ENCODE measurements at places on chromosomes 11 and 22.

DNA sequence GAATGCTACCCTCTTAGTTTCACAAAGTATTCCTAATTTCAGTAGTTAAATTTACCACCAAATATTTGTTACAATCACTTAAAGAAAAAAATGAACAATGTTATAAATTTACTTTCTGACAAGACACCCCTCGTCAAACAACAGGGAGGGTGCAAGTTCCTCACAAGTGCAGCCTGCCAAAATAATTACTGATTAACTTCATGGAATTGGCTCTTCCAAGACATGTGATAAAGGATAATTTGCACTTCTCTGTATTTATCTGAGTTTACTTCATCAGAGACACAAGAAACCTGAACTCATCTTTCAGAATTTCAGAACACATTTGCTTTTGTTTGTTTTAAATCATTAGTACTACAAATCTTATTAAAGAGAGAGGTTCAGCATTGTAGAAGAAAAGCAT is 66.5 kb downstream of the LARGE2 start:
- DNase-seq, result no peak

GRCh38 chr11:77042111-77042726 is 8.0 kb downstream of the B3GNT6 start:
- no peak for DNase-seq

DNA sequence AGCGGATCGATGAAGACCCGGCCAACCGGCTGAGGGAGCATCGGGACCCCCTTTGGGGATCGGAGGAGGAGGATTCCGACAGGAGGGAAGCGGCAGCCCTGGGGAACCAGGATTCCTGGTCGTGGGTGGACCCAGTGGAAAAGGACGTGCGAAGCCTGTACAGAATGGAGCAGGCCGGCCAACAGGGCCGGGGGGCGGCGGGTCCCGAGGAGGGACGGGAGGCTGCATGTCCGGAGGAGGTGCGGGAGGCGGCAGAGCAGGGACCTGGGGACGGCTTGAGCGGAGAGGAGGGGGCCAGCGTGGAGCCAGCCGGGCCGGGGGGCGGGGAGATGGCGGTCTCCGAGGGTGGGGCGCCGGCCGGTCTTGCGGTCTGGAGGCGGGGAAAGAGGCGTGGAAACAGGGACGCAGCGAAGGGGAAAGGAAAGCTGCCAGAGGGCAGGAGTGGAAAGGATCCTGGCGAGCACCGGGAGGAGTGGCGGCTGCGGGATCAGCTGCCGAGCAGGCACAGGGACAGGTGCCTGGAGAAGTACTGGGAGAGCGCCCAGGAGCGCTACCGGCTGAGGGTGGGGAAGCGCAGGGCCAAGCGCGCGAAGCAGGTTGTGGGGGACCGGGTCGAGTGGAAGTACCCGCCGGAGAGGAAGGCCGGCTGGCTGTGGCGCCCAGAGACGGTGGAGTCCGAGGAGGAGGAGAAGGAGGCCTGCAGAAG is at the start of gene ANO5:
TSS of gene ANO5 (plus strand) at position 444 of the 706 bp plus-strand sequence. CDS start 408 bp downstream, outside the sequence.
- DNase-seq, result peak; percentile 86

DNA sequence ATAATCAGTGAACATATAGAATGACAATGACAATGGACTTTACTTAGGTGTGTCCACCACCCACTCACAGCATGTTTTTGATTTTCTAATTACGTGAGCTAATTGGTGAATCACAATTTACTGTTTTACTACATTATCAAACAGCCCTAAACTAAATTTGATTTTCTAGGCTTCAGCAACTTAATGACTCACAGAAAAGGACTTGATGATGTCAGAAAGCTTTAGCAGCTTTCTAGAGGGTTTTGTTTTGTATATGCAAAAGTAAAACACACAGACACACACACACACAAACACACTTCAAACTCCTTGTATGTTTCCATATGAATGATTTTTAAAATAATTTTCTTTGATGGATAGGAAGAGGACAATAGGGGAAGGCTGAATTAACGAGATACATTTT is 878.6 kb upstream of the CCDC90B start:
- no peak for DNase-seq

DNA sequence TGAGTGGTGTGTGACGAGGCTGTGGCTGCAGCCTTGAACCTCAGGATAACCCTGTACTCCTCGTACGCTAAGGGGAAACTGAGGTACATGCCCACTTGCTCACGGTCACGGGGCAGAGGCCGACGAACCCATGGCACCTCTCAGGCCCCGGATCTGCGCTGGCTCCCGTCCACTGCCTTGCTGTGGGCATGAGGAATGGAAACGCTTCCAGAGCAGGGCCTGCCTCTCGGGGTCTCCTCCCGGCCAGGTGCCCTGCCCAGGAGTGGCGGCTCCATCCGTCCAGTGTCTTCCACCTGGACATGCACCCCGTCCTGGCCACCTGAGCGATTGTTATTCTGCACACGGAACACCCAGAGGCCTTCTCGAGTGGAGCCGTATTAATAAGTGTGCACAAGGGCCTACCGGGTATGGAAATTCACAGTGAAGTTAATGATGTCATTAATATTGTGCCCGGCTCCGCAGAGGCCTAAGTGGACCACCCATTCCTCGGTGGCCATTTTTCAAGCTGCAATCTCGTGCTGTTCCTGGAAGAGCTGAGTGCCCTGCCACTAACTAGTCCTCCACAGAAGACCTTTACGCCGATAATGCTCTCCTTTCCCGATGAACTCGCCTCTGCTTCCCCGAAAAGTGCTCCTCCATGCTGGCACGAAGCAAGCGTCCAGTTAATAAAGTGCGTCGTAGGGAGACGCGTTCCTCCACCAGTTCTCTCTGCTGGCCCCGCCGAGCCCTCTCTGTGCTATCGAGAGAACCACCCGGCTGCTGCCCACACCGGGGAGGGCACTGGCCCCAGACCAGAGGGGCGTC is 927.9 kb downstream of the BRD1 start:
- DNase-seq, result no peak

GRCh38 chr11:73465871-73466270 is 89.7 kb downstream of the RELT start:
- DNase-seq, result no peak

DNA sequence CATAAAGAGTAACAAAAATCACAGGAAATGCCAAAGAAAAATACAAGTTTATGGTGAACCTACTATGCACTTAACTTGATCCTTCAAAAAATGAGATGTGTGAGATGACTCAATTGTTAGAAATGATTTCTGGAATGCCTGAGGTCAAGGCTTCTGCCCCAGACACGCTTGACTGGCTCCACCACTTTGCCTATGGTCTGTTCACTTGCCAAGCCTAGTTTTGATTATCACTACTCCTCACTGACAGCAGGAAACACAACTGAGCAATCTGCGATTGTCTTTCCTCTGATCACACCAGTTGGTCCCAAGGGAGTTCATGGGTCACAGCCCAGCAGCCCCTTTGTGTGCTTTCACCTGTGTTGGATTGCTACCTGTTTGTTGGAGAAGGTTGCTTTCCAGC is 20.6 kb upstream of the PRDM10 start:
- peak; percentile 13 for DNase-seq

- no peak for DNase-seq
Observed at GRCh38 chr11:69715446-69715845, 11.6 kb upstream of the FGF19 start.

All from nephron progenitor cell (in vitro differentiated cells).